ENCODE measurements at places on chromosomes 16 and 17.

- DNase-seq, result no peak
These were observed 80.4 kb upstream of the AKTIP start for GRCh38 chr16:53583401-53583800.

GRCh38 chr17:61310590-61310989 lies 89.1 kb upstream of the TBX2 start:
- no peak for DNase-seq

DNA sequence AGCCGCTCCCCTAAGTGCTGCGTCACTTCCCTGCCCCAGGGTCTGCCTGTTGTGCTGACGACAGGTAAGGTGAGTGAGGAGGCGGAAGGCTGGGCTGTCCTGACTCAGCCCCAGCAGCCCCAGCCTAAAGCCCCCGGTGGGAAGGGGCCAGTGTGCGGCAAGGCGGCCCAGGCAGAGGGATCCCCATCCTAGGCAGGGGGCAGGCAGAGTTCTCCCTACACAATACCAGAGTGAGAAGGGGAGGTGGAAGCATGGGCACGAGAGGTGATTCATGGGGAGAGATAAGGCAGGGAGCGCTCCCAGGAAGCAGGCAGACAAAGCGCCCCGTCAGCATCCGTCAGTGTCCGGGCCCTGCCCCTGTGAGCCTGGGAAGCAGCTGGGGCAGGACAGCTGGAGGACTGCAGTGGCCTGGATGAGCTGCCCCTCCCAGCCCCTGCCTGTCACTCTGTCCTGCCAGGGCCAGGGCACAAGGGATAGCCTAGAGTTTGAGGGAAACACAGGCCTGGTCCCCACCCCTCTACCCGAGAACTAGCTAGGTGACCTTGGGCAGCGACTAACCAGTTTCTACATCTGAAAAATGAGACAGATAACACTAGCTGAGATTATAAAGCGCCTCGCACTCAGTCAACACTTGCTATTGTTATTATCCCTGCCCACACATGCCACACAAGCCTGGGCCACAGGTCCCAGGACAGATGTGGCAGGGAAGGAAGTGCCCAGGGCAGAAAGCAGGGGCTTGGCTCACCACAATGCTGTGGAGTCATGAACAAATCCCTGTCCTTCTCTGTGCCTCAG lies 3.8 kb downstream of the FAM83G start:
- no peak for DNase-seq

- DNase-seq, result no peak
These were observed 691 bp downstream of the USB1 start for GRCh38 chr16:58001781-58002415.

- DNase-seq, result no peak
These were observed 103.3 kb upstream of the CACNG3 start for GRCh38 chr16:24152826-24153225.

GRCh38 chr17:38748149-38748891 lies at the start of gene PCGF2:
Gene PCGF2 (minus strand): TSS chr17:38748336. CDS start chr17:38740402, 7,934 bp downstream.
- DNase-seq, result no peak

GRCh38 chr16:80557037-80557436 lies 16.2 kb downstream of the DYNLRB2 start:
- no peak for DNase-seq

DNA sequence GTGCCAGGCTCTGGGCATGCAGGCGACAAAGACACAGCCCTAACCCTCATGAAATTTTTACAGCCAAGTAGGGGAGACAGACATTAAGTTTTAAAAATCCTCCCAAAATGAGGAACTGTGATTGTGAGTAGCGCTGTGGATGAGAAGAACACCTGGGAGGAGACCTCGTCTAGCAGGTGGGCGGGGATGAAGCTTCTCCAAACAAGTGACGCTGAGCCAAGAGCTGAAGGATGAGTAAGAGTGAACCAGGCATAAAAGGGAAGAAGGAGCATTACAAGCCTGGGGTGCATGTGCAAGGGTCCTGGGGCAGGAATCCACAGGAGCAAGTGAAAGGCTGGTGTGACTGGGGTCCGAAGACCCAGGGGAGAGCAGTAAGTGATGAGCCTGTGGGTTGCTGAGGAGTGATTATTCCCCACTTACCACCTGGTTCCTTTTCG lies 149.4 kb upstream of the HS3ST2 start:
- DNase-seq, result no peak

GRCh38 chr16:4089811-4090301 lies 26.4 kb downstream of the ADCY9 start:
- DNase-seq, result no peak

GRCh38 chr17:32627239-32627996 lies 140.6 kb downstream of the CDK5R1 start:
- no peak for DNase-seq

DNA sequence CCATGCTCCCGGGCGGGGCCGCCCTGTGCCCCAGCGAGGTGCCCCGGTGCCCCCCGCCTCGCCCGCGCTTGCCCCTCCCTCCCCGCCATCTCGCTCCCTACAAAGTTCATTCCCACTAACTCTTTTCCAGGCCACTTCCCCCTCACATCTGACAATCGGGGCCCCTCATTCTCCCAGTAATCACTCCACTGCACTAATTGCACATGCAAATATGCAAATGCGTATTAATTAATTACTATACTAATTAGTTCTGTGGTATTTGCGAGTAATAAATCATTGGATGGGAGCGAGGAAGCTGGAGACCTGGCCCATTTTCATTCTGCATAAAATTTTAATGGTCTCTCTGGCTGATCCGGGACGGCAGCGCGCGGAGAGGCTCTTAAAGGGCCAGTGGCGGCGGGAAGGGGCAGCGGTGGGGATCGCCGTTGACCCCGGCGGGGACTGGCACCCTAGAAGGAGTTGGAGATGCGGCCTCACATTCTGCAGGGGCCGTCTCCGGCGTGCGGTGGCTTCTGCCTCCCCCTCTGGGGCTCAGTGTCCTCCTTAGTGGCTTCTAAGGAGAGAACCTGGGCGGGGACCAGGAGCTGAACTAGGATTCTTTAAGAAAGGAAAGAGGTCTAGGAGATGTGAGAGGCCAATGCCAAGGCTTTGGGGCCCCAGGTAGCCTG lies 8.4 kb upstream of the PPP1R1B start:
- DNase-seq, result no peak

All from activated CD4-positive, alpha-beta T cell treated with anti-CD3 and anti-CD28 coated beads, Interleukin-2, amount 50 U/mL, for 16 hours (primary cell).